ENCODE measurements at places on chromosomes 1 and 21.

DNA sequence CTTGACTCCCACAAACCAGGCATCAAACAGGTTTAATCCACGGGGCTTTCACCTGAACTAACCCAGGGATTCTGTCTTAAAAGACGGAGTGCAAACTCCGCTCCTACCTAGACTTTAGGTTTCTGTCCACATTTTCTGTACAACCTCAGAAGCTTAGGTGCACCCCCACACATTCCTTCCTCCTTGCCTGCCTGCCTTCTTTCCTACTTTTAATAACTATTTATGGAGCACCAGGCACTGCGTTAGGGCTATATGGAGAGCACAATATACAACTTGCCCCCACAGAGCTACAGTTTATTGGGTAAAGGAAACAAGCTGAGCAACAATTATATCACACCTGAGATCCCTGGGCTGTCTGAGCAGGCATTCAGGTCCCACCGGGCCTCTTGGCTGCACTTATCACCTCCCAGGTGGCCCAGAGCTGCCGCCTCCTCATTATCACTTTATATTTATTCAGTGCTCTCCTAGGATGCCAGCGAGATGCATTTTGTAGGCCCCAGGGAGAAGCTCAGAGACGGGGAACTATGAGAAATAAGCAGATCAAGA is 64.1 kb downstream of the DNTTIP2 start:
- no peak for DNase-seq

DNA sequence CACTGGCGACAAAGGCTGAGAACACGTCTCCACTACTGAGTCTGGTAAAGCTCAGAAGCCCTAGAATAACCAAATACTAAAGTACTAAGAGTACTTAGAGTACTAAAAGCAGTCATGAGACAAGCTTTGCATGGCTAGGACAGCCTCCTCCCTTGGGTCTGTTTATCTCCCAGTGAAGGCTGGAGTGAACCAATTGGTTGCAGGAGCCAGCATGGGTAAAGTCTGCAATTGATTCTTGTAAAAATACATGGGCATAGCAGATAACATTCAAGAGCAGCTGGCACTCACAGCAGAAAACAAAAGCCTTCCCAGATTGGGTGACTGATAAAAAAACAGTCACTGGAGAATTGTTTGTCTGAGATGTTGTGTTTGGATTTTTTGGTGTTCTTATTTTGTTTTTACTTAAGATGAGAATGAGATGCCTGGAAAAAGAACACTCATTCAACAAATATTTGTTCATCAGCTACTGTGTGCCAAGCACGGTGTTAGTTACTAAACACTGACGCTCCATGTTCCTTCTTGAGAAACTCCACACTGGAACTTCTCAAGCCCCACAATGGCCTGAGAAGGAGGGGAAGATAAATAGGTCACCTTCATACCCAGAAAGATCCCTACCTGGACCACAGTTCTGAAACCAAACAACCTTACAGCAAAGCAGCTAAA is 3.7 kb downstream of the IRF6 start:
- DNase-seq, result no peak

GRCh38 chr1:94132111-94132510 is 11.2 kb upstream of the ABCA4 start:
- DNase-seq, result no peak

DNA sequence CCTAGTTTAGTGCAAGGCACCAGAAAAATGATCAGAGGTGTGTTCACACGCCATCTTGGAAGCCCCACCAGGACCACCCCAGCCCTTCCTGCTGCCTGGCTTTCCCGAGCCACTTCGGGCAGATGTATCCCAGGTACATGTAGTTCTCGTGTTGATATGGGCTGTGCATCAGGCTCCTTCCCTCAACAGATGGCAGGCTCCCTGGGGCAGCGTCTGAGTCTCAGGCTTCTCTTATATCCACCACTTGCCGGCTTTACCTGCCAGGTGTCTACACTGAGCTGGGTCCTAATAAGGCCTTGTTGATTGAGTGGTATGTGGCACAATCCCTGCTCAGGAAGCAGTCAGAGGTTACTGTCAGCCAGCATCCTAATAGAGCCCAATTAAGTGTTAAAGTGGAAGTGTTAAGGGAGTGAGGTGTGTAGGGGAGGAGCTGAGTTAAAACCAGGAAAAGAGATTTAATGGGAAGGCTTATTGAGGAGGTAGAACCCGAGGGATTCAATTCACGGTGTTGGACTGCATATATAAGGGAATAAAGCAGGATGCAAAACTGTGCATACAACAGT is 8.5 kb downstream of the GPA33 start:
- no peak for DNase-seq

- no peak for DNase-seq
Measured at GRCh38 chr1:114524944-114525343, 13.9 kb upstream of the TRIM33 start.

Data from stimulated activated CD4-positive, alpha-beta T cell treated with anti-CD3 and anti-CD28 coated beads, Interleukin-12 subunit alpha, Interleukin-12 subunit beta, amount 100 ng/mL, for 24 hours (primary cell).